CD4-positive, alpha-beta T cell treated with Interleukin-4 for 1 hour (primary cell): ENCODE measurements at places on chromosomes 5 and 9.
A peak's percentile ranks its signal among the peaks of the same experiment; 100 is the strongest.

DNA sequence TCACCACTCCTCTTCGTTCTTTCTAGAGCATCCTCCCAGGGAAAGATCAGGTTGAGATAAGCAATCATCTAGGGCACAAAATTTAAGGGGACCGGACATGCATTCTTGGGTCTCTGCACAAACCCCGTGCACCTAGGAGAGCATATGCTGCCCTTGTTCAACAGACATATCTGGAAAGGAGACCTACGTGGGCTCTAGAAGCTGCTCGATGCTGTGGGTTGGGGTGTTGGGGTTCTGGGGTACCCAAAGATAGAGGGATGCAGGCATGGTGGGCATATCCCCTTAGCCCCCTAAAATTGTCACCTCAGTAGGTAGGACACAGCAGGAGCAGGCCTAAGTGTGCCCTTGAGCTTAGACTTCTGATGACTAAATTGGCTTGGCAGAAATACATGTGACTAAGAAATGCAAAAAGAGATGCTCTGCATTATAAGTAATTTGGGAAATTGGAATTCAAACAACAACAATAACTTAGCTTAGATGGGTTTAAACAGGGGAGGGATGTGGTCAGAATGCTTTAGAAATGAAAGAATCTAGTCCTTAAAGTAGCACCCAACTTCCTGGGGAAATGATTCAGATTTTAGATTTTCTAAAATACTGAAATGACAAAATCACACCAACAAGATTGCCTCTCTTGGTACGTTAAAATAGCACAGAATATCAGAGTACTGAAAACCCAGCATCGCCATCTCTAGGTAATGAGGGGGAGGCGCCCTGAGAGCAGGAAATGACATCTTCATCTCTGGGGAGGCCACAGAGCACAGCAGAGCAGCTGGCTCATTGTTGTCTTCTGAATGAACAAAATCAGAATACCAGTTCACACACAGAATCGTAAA, 172.3 kb downstream of the GNA14 start:
- peak; percentile 43 for DNase-seq

- no peak for DNase-seq
Measured at GRCh38 chr5:112996830-112997374, 20.3 kb downstream of the DCP2 start.

DNA sequence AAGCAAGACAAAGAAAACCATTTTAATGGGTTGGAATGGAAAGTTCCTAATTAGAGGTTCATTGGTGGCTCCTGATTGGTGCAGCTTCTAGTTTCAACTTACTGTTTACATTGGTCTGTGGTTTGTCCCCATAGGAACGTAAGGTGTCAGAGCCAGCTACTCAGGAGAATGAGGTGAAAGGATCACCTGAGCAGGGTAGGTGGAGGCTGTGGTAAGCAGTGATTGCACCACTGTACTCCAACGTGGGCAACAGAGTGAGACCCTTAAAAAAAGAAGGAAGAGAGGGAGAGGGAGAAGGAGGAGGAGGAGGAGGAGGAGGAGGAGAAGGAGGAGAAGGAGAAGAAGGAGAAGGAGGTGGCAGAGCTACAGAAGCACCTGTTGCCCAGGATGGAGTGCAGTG, 30.4 kb downstream of the KCNIP1 start:
- no peak for DNase-seq

- no peak for DNase-seq
Measured at GRCh38 chr5:176796970-176797369, 13.4 kb upstream of the UNC5A start.

DNA sequence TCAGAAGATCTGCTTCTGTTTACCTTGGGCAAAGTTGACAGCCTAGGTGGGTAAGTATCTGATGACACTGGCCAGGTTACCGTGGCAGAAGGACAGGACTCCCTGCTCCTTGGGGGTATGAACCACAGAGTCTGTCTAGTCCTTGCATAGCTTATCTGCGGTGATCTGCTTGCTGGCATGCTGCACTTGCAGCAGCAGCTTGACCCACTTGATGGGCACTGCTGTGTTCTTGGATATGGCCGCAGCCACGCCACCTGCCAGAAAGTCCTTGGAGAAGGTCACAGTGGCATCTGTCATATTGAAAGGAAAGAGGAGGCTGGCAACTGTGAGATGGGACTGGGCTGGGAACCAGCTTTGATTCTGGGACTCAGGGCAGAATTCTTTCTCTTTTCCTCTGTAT, 35.9 kb upstream of the POC5 start:
- DNase-seq, result no peak

DNA sequence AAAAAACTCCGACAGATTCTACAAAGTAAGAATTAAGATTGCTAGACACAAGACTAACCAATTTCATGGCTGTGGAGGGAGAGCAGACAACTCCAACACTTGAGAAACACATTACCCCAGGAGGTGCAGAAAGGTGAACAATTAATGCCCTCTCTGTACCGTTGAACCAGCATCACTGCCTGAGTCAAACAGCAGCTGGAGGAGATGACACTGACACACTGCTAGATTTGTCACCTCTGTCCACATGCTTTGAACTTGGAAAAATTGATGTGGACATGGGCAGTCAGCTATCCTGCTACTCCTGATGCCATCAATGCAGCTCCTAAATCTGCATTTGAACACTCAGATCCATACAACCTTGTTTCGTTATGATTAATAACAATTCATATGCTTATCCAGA, 51.7 kb downstream of the GPBP1 start:
- no peak for DNase-seq

GRCh38 chr9:108759835-108760234, 96.0 kb downstream of the ACTL7B start:
- no peak for DNase-seq

DNA sequence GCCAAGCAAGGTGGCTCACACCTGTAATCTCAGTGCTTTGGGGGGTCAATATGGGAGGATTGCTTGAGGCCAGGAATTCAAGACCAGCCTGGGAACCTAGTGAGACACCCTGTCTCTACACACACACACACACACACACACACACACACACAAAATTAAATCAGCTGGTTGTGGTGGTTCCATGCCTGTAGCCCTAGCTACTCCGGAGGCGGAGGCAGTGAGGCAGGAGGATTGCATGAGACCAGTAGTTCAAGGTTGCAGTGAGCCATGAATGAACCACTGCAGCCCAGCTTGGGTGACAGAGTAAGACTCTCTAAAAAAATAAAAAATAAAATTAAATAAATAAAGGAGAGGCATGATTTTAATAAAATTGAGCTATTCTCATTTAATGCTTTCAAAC, 13.1 kb downstream of the CEMIP2 start:
- no peak for DNase-seq

- DNase-seq, result no peak
Measured at GRCh38 chr9:1414711-1415131, 364.6 kb downstream of the DMRT2 start.

- DNase-seq, result no peak
Measured at GRCh38 chr9:36894695-36895310, 139.3 kb downstream of the PAX5 start.

DNA sequence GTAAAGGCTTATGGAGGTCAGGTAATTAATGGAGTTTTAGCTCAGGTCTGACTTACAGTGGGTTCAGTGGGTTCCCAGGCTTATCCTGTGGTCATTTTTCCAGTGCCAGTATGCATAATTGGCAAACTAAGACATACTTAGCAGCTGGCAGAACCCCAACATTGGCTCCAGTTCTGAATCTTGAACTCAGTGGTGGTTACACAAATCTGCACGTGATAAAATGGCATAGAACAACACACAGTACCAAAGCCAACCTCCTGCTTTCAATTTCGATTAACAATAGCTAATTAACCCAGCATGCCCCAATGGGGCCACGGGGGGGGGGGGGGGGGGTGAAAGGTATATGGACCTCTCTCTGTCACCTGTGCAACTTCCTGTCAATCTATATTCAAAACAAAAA, 19.0 kb upstream of the BARX1 start:
- no peak for DNase-seq

GRCh38 chr5:16934677-16935153, 1.4 kb downstream of the MYO10 start:
- no peak for DNase-seq

GRCh38 chr5:111197523-111197922, 26.7 kb upstream of the CAMK4 start:
- DNase-seq, result no peak

- no peak for DNase-seq
Measured at GRCh38 chr5:77844623-77845323, 68.6 kb upstream of the TBCA start.

- no peak for DNase-seq
Measured at GRCh38 chr9:13588151-13589033, 308.9 kb upstream of the MPDZ start.

- no peak for DNase-seq
Measured at GRCh38 chr9:71793386-71794105, 25.2 kb upstream of the CEMIP2 start.
